ENCODE measurements at places on chromosomes 11 and 22. TPM values are rescaled to one million over a fixed set of nuclear protein-coding genes. Genes with fewer than 3 reads are reported as not detected.

- DNase-seq, result no peak
Observed at GRCh38 chr11:74019860-74020259, 11.0 kb upstream of the UCP3 start.

GRCh38 chr22:40385036-40385782 lies 14.8 kb downstream of the SGSM3 start:
- DNase-seq, result no peak

DNA sequence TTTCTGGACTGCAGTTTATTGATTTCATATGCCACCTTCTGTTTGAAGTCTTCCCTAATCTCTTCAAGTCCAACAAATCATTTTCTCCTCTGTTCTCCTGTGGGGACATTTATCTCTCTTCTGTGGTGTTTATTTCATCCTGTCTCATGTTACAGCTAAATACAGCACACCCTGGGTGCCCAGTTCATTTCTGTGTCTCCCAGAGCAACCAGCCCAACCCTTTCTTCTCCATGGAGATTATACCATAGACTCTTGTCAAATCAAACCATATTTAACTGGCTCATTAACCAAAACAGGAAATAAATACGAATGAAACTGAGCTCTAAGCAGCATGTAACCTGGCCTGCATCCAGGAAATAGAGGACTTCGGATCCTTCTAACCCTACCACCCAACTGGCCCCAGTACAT lies at the start of gene MS4A8:
TSS of gene MS4A8 (plus strand) at position 329 of the 408 bp plus-strand sequence. CDS start 1,249 bp downstream, outside the sequence.
- DNase-seq, result no peak

GRCh38 chr11:110818032-110818687 lies 105.9 kb upstream of the ARHGAP20 start:
- no peak for DNase-seq

KLHDC7B gene
- not detected for total RNA-seq

TRIM22 gene
- total RNA-seq, result 18.9 TPM

TENM4 gene
- total RNA-seq, result 12.6 TPM

NRIP3 gene
- total RNA-seq, result 14.5 TPM
